ENCODE measurements at places on chromosomes 5 and 9. TPM values are rescaled to one million over a fixed set of nuclear protein-coding genes. Genes with fewer than 3 reads are reported as not detected.

The CTXN3 gene
- not detected for total RNA-seq

The SOX30 gene
- not detected for total RNA-seq

The OR1Q1 gene
- not detected for total RNA-seq

The DDX4 gene
- not detected for total RNA-seq

The FOXD4 gene
- 0.27 TPM for total RNA-seq

The TRIM7 gene
- 15.4 TPM for total RNA-seq

The TIMD4 gene
- not detected for total RNA-seq

The PCDHGA5 gene
- 0.72 TPM for total RNA-seq

The CSF2 gene
- total RNA-seq: not detected

Data from thoracic aorta endothelial cell (primary cell).